ENCODE measurements at places on chromosomes 16 and 17.

GRCh38 chr16:68936736-68937631 is 93.7 kb downstream of the TANGO6 start:
- DNase-seq = no peak

GRCh38 chr16:11836650-11837244 is 14.6 kb downstream of the RSL1D1 start:
- no peak for DNase-seq

DNA sequence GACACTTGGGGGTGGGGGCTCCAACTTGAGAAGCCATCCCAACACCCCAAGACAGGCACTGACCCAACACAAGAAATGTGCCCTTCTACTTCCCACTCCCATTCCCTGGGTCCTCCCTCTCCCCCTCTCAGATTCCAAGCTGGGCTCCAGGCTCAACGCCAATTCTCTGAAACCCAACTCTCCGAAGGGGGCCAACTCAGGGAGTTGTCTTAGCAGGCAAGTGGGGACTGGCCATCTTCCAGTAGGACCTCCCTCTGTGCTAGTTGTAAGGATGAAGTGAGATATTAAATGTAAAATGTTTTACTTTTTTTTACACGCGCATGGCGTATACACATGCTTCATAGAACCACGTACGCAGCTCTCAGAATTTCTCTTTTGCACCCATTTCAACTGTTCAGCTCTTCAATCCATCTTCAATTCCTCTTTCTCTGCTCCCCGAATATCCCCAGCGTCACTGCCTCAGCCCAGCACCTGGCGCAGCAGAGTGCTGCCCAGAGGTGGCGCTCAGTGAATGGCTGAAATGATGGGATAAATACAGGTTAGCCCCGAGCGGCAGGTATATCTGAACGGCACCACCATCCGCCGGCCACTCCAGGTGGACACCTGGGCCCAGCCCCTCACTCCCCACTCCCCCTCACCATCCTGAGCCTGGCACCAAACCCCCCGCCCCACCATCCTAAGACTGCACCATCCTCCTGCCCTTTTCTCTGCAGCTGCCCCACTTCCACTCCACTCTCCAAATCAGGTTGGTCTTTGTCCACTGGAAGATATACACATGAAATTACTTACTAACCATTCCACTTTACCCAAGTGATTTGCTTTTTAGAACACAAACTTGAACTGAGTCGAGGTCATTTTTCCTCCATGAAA is 43.9 kb upstream of the TNRC6C start:
- DNase-seq = no peak

GRCh38 chr17:16158714-16159113 is 56.6 kb downstream of the NCOR1 start:
- no peak for DNase-seq

GRCh38 chr17:65750631-65751115 is 189.2 kb upstream of the AXIN2 start:
- DNase-seq = no peak

DNA sequence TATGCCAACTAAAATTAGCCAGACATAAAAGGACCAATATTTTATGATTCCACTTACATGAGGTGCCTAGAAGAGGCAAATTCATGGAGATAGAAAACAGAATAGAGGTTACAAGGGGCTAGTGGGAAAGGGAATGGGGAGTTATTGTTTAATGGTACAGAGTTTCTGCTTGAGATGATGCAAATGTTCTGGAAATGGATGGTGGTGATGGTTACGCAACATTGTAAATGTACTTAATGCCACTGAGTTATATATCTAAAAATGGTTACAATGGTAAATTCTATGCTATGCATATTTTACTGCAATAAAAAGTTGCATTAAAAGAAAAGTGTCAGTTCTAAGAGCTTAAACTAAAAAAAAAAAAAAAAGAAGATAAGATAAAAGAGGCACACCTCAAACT is 17.9 kb downstream of the MT1X start:
- DNase-seq = no peak

GRCh38 chr17:66602659-66603384 is 232.1 kb upstream of the CACNG5 start:
- no peak for DNase-seq

DNA sequence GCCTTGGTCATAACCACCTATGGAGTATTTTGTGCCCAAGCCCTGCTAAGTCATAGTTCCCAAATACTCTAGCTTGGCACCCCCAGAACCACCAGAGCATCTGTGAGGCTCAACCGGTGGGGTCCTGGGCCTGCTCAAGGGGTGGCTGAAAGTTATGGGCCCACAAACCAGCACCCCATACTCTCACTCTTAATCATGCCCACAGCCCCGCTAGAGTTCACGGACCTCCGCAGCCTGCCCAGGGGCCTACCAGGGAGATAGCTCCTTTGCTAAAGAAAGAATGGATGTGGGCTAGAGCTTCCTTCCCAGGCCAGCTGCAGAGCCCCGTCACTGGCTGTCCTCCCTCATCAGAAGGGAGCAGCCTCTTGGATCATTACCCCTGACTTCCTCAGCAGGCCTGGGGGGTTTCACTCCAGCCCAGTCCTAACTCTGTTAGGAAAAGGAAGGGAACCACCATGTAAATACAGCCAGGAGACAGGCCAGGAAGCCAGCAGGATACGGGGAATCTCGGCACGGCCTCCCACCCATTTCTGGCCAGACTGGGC is 1.4 kb downstream of the GIT1 start:
- DNase-seq = no peak

- DNase-seq = no peak
These were observed 5.1 kb downstream of the VAT1L start for GRCh38 chr16:77793417-77793816.

GRCh38 chr17:73550556-73550955 is 93.7 kb downstream of the SDK2 start:
- DNase-seq = no peak

GRCh38 chr17:75891605-75892555 is 4.9 kb downstream of the TRIM65 start:
- DNase-seq = no peak

GRCh38 chr17:4509923-4510617 is 11.4 kb downstream of the SPNS2 start:
- DNase-seq = no peak

GRCh38 chr16:7555459-7555858 is 222.8 kb downstream of the RBFOX1 start:
- no peak for DNase-seq

DNA sequence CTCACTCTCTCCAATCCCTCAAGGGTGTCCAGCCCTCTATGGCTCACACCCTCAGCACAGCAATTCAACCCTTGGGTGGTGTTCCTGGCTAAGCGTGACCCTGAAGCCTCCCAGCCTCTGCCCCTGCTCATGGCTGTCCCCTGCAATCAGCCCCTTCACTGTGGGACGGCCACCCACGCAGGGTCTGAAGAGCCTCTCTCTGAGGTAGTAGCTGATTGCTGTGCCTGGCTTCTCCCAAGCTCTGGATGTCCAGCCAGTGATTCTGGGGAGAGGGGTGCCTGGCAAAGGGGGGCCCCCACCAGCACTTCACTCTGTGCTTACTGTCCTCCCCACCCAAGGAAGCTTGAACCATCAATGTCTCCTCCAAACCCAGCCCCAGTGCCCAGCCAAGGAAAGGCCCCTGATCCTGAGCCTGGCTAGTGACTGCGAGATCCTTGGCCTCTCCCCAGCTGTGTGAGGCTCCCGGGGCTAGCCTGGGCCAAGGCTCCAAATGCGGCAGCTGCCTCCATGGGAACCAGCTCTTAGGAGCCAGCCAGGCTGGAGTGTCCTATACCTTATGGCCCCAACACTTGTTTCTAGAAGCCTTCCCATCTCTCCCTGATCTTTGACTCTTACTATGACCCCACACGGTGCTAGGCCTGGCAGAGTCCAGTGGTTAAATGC is 9.9 kb downstream of the MTSS2 start:
- DNase-seq = no peak

DNA sequence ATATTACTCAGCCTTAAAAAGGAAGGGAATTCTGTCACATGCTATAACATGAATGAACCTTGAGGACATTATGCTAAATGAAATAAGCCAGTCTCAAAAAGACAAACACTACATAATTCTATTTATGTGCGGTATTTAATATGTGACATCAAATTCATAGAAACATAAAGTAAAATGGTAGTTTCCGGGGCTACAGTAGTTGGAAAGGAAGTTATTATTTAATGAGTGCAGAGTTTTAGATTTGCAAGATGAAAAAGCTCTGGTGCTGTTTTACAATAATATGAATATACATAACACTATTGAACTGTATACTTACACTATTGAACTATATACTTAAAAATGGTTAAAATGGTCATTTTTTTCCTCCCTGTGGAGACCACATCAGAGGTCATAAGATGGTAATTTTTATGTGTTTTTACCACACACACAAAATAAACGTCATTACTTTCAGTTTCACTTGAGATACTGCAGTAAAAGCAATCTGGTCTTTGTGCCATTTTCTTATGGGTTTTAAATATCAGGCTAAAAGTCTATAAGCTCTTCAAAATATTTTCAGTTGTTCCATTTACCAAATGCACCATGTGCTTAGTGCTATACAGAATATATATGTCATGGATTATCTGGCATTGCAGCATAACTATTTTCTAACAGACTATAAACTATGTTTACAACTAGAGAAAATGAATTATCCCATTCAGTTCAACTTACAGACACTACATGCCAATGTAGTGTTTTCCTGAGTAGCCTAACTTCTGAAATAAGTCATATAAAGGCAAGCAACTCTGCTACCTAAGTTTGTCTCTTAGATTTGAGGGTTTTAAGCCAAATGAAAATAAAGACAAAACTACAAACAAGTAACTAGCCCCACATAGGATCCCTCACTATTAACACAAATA is 90.9 kb downstream of the SPAG9 start:
- DNase-seq = no peak

DNA sequence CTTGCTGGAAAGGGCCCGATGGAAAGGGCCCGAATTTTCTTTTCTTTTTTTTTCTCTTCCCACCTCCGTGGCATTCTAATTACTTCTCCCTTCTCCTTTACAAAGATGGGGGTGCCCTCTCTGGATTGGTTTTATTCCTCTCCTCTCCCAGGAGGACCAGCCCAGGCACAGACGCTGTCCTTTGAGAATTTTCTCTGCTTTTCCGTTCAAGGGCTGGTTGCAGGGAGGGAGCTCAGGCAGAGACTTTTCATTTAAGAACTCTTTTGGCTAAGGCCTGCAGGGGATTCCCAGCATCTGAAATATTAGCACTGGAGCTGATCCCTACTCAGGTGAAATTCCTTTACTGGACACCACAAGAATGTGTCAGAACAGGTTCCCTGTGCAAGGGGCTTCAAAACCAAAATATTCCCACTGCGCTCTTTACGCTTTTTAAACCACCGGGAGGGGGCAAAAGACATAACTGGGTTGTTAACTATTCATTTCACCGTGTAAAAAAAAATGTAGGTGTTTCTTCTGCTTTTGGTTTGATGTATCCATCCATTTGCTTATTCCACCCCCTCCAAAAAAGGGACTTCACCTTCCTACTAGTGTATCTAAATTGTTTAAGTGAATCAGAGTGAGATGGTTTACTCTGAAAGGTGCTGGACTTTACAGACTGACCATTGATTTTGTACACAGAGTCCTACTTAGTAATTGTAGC is 1.4 kb downstream of the NFAT5 start:
- no peak for DNase-seq

- DNase-seq = no peak
These were observed 12.8 kb downstream of the ADORA2B start for GRCh38 chr17:15957608-15958307.

- no peak for DNase-seq
These were observed 12.3 kb upstream of the MC1R start for GRCh38 chr16:89906140-89907025.

- no peak for DNase-seq
These were observed 47.8 kb downstream of the BMERB1 start for GRCh38 chr16:15482068-15482747.

- peak; percentile 36 for DNase-seq
These were observed 607 bp upstream of the NCOR1 start for GRCh38 chr17:16215965-16216316.

- no peak for DNase-seq
These were observed 37.3 kb upstream of the CDH15 start for GRCh38 chr16:89134269-89134668.

GRCh38 chr17:67711916-67712315 is 5.8 kb upstream of the NOL11 start:
- no peak for DNase-seq

DNA sequence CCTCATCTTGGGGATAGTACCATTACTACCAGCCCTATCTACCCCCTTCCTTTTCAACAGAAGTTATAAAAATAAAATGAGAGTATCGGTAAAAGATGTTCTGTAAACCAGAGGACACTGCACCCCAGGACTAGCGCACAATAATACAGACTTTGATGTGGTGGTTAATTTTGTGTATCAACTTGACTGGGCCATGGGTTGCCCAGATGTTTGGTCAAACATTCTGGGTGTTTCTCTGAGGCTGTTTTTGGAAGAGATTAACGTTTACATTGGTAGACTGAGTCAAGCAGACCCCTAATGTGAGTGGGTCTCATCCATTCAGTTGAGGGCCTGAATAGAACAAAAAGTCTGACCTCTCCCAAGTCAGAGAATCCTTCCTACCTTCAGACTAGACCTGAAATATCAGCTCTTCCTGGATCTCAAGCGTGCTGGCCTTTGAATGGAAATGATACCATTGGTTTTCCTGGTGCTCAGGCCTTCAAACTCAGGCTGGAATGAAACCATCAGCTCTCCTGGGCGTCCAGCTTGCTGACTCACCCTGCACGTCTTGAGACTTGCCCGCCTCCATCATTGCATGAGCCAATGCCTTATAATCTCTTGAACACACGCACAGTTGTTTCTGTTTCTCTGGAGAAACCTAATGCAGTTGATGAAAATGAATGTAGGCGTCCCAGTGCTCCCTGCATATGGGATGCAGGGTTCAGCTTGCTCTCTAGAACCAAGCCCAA is 10.1 kb downstream of the MRM1 start:
- DNase-seq = no peak

GRCh38 chr16:56421313-56421712 is 4.0 kb downstream of the AMFR start:
- no peak for DNase-seq

- no peak for DNase-seq
These were observed 1.8 kb downstream of the TNS4 start for GRCh38 chr17:40499551-40500189.

DNA sequence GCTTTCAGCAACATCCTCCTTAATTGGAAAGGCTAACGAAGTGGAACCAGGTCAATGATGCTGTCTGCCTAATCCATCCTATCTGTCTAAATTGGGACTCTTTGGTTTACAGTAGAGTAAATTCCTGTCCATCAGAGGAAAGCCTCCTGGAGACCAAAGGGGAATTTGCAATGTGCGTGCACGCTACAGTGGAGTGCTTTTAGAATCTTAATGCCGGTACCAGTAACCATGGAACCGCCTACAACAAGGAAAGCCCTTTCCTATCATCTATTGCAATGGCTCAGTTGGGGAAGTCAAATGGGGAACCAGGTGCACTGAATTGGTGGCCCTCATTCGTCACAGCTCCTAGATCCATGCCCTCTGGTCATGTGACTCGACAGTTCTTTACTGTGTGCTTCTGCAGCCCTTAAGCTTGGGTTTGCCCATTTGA is 110.1 kb downstream of the XYLT1 start:
- no peak for DNase-seq
